ENCODE measurements at places on chromosomes 3 and 15.

DNA sequence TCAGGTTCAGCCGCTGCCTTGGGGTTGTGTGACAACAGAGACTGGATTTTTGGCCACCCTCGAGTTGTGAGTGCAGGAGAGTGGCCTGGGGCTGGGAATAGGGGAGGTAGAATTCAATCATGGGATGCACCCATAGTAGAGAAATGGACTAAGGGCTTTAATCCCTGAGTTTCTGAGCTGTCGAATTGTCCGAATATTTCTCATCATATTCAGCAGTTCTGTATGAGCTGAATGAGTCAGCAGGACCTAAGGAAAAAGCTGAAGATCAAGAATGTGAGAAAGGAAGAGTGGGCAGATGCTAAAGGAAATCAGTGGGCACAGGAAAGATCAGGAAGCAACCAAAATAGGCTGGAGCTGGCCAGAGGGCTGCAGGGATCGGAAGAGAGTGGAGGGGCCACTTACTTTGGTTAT is 44.4 kb upstream of the SACM1L start:
- DNase-seq, result no peak

DNA sequence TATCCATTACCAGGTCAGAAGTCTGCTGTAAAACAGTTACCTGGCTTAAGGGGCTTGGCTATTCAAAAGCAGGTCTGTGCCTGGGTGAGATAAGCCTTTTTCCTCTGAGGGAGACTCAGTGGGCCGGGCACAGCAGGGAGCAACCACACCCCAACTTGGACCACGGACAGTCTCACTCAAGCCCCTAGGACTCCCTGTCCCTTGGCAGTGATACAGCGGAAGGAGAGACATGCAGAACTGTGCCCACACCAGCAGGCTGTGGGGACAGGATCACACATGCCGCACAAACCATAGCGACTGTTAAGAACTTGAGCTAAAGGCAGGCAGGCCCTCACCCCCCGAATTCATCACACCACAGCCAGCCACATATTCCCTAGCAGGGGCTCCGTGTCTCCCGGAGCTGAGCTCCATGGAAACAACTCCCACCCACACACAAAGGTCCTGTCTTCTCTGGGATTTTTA is 2.8 kb upstream of the GP5 start:
- no peak for DNase-seq

DNA sequence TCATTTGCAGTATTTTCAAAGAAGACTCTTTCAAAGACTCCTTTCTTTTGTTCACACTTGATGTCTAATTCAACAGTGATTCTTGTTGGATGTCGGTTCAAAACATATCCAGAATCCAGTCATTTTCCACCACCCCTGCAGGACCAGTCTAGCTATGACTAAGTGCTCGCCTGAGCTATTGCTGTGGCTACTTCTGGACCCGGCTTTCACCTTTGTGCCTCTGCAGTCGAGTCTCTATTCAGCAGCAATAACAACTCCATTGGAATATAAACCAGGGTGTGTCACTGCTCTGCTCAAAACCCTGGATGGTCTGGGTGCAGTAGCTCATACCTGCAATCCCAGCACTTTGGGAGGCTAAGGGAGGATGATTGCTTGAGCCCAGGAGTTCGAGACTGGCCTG is 55.0 kb downstream of the PRICKLE2 start:
- no peak for DNase-seq

GRCh38 chr15:39061952-39062464 is 497.4 kb upstream of the RASGRP1 start:
- no peak for DNase-seq

DNA sequence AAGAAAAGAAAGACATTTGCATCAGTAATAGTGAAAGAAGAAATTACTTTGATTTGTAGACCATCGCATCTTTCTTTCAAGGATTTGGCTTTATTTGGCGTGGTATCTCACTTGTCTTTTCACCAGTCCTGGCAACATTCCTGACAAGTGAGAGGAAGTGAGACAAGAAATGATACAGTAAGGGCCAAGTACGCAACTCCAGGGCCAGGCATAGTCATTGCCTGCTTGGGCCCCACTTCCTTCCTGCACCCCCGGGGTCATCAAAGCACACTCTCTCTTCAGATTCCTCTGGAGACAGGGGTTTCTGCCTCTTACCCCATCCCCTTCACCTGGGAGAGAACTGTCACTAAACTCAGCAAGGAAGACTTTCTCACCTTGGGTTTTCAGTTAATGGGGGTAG is 55.1 kb downstream of the CD47 start:
- DNase-seq, result no peak

DNA sequence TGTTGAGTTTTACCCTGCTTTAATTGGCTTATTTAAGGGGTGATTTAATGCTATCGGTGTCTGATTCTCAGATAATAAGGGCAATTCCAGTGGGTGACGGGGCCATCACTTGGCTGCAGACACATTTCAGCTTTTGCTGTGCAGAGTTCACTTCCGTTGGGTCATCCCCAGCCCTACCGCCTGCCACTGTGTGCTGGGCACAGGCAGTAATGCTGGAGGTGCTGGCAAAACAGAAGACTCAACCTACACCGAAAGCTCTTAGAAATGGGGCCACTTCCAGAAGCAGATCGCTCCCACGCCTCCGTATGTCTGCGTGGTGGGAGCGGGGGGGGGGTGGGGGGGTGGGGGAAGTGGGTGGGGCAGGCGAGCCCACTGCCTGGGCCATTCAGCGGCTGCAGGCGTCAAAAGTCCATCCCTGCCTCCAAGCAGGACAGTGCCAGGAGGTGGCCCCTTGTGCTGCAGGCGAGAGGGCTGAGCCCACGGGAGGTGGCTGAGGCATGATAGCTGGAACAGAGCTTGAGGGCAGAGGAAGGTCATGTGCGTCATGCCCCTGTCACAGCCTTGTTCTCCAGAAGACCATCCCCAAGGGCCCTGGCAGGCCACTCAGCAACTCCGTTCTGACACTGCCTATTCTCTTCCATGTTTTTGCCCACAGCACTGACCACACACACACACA is 128.3 kb downstream of the ATP10A start:
- no peak for DNase-seq

- DNase-seq, result no peak
Observed at GRCh38 chr15:36982430-36982829, 117.9 kb downstream of the MEIS2 start.

DNA sequence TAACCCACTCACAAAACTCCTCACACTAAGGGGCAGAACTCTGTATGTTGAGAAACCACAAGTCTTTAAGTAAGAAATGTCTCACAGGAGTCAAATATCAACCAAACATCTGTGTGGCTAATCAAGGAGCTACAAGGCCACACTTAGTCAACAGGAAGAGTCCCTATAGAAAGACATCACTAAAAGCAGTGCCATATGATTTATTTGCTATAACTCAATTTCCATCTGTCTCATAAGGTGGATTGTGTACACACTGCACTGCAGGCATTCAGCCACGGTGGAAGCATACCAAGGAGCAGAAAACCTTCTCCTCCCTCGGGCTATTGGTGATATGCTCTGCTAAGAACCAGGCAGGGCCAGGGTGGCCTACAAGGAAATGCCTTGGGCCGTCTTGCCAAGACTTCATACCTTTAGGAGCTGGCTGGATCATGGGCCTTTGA is 197.6 kb upstream of the CFAP20DC start:
- no peak for DNase-seq

DNA sequence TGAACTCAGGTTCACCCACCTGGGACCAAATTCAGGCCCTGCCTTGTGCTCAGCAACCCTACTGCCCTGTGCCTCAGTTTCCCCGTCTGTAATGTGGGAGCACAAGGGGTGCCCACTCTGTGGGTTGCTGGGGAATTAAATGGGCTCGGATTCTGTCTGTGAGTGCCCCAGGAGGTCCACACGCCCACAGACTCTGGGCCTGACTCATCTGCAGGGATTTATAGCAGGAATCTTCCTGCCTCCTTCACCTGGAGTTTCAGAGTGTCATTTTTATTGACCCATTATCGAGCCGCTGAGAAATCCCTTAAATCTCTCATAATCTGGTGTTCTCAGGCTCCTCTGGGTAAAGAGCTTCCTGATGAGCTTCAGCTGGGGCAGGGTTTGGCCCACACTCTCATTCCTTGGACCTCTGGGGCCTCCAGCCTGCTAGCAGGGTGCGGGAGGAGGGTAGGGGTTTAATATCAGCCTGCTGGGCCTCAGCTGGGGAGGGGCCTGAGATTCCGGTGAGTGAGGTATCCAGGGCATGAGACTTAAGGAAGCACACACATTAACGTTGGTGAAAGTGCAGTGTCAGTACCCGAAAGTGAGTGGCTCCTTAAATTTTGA is 16.4 kb downstream of the C3orf18 start:
- DNase-seq, result no peak

DNA sequence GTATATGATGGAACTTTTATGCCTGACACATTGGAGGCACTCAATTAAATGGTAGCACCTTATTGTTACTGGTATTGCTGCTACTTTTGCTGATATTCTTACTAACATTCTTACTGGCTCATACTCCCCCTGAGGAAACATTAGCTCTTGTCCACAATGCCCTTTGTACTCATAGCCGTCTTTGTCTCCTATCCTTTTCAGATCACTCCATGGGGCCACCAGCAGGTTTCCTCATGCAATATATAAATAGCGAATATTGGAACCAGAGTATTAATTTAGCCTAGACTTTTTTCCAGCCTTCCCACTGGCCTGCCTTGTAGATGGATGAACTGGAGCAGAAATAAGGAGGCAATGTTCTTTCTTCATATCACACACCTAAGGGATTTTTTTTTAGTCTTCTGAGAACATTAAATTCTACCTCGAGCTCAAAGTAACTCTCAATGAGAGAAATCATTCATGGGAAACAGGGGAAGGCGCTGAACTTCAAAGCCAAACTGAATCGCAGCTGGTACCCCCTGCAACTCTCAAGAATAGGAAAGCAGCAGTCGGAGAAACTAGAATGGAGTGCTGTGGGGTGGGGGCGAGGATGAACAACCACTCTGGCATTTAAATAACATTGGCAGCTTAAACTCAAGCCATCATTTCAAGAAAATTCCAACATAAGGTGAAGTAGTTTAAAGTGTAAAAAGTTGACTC is 300.3 kb downstream of the TAFA4 start:
- no peak for DNase-seq

DNA sequence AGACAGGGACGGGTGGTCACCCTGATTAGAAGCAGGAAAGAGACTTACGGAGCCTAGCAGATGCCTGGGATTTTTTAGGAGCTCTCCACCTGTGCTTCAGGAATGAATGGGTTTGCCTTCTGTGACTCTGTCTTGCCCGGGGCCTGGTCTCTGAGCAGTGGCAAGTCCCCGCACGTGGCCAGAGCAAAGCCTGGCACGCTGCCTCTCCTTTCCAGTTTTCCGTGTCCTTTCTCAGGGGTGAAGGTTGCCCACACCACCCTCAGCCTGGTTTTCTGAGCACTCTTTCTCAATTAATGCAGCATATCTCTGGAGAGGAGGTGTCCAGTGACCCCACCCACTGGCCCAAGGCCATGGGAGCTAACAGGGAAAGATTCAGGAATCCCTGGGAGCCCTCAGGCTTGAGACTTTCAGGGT is 14.5 kb upstream of the CHST14 start:
- no peak for DNase-seq

- DNase-seq, result no peak
Observed at GRCh38 chr15:85094685-85095084, 113.0 kb downstream of the PDE8A start.

- DNase-seq, result no peak
Observed at GRCh38 chr3:32307591-32307990, 69.1 kb downstream of the CMTM8 start.

DNA sequence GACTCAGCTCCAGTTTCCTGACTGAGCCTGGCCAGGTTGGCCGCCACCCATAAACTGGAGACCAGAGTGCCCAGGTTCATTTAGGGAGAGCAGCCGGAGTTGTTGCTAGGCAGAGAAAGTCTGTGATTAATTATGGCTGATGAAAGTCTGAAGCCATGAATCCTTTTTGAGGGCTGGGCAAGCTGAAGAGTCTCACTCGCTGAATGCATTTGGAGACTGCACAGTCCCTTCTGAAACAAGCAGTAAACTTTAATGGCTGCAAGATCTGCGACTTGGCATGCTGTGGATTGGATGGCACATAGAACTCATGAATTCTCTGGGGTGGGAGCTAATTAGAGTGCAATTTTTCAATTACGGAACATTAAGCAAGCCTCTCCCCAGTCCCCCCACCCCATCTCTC is 282.1 kb downstream of the RPLP1 start:
- DNase-seq, result no peak

DNA sequence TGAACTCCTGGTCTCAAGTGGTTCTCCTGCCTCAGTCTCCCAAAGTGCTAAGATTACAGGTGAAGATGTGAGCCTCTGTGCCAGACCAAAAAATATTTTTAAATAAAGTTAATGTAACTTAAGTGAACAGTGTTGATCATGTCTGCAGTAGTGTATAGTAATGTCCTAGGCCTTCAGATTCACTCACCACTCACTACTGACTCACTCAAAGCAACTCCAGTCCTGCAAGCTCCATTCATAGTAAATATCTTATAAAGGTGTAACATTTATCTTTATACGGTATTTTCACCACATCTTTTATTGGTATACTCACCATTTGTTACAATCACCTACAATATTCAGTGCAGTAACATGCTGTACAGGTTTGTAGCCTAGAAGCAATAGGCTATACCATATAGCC is 264.2 kb downstream of the ULK4 start:
- no peak for DNase-seq

GRCh38 chr3:178369811-178370210 is 166.4 kb upstream of the KCNMB2 start:
- DNase-seq, result no peak

GRCh38 chr3:78894787-78895186 is 873.0 kb downstream of the ROBO1 start:
- DNase-seq, result no peak

DNA sequence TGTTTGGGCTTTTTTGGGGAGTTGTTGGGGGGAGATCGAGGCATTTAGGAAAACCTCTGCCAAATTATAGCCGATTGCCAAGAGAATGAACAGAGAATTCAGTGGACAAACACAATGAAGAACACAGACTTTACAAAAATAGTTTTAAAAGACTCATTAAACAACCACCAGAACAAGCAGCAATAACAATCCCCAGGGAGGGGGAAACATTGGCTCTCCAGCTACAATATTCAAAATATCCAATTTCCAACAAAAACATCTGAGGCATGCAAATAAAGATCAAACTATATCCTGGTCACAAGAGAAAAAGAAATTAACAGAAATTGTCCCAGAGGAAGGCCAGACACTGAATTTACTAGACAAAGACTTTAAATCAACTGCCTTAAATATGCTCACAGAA is 24.5 kb upstream of the ANKRD28 start:
- no peak for DNase-seq

DNA sequence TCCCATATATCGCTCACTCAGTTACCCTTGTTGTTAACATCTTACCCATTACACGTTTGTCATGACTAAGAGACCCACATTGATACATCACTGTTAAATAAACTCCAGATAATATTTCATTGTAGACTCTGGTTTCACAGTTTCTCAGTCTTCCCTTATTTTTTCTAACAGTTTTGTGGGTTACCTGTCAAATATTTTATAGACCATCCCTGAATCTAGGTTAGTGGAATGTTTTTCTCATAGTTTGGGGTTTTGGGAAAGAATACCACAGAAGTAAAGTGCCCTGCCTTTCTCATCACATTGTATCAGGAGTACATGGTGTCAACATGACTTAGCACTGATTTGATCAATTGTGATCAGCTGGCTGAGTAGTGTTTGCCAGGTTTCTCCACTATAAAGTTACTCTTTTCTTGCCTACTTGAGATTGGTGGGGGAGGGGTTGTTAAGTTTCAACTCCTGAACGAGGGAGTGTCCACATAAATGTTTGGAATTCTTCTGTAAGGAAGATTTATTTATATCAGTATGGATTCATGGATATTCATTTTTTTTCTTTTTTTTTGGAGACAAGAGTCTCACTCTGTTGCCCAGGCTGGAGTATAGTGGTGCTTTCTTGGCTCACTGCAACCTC is 25.9 kb downstream of the RNF111 start:
- no peak for DNase-seq

GRCh38 chr3:15983693-15984092 is 185.9 kb upstream of the ANKRD28 start:
- no peak for DNase-seq
